Fibroblast of mammary gland (primary cell): ENCODE measurements at places on chromosomes 2 and 18.

GRCh38 chr2:88099798-88100488, 27.9 kb downstream of the FABP1 start:
- DNase-seq: peak; percentile 62

- no peak for DNase-seq
Measured at GRCh38 chr2:105760639-105761337, 16.1 kb downstream of the NCK2 start.

- DNase-seq: no peak
Measured at GRCh38 chr2:82339805-82340204, 2035.3 kb upstream of the LRRTM1 start.

- DNase-seq: no peak
Measured at GRCh38 chr2:30756971-30757370, 50.3 kb downstream of the CAPN13 start.

DNA sequence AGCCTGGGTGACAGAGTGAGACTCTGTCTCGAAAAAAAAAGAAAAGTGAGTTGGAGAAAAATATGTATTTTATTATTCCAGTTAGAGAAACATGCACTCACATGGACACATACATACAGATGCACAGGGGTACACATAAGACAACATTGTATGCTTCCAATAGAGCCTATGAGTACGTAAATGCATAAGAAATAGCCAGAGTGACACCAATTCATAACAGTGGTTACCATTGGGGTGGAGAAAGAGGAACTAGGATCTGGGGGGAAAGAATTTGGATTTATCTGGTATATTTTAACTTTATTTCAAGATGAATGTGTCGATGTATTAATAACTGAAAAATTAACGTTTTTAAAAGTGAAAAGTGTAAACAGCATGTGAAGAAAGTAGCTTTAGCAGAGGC, 16.1 kb downstream of the IL36A start:
- no peak for DNase-seq
